ENCODE measurements at places on chromosomes 1 and 21.

DNA sequence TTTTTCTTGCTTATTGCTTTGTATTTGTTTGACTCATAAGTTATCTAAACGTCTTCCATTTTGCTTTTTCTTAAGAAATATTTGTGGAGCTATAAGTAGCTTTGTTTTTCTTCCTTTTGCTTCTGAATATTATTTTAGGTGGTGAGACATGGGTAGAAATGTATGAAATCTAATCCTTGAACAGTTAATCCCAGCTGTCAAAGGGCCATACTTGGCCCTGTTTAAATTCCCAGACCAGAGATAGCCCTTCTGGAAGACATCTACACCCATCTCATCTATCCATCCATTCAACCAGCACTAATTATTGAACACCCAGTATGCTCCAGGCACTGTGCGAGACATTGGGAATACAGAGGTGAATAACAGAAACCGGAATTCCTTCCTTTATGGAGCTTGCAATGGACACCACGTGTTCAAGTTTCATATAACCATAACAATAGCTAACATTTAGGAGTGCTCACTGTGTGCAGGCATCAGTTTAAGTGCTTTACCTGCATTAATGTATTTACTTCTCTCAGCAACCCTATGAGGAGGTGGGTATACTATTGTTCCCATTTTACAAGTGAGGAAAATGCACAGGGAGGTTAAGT, 8.7 kb downstream of the TACSTD2 start:
- no peak for DNase-seq

DNA sequence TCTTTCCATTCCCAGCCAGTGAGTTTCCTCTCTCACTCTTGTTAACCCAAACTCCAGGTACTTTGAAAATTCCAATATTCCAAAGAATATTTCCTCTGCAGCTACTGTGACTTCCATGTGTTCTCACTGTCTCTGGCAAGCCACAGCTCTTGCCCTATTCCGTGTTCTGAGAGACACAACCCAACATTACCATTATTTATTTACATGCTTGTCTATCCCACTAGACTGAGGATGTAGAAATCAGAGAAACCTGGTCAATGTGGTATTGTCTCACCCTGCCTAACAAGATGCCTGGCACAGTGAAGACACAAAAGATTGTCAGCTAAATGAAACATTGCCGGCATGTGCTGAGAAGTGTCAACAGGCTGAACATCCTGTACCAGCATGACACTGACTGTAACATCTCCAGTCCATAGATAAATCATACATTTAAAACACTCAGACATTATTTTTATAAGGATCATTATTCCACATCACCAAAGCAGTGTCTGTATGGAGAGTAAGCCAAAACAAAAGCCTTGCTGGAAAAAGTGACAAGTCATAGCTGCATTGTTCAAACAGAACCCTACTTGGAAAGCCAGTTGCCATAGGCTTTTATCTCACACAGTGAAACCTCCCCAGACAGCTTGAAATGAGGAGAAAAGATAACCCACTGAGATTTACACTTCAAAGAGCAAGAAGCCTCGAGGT, 72.3 kb downstream of the SIPA1L2 start:
- DNase-seq = no peak

DNA sequence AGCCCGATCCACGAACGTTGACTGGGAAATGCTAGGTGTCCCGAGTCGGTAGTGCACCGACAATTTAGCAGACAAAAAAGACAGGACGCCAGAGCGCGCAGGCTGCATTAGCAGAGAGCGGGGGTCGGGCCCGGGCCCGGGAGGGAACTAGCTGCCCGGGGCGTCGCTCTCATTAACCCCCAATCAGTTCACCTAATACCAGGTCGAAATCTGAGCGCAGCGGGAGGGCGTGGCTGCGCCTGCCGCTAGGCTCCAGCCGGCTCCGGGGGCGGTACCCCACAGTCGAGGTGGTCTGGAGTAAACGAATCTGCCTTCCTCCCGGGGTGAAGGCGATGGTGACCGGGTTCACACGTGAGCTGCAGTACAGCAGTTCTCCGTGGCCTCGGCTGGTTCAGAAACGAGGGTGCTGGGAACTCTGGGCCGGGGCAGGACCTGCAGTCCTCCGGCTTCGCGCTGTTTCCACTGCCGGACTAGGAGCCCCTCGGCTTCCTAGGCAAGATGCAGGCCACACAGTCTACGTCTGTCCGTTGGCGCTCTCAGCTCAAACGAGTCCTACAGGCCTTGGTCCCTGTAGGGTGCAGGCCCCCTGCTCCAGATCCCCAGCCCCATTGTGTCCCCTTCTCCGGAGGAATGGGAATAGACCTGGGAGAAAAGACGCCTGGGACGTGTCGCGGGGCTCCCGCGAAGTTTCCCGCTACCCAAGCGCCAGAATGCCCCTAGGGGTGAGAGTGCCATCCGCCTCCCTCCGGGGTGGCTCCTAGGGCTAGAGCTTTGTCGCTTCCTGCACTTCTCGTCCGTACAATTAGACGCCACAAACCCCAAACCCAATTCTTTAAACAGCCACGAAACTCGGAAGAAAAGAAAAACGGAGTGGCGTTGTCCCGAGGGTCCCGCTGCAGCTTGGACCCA, 2.0 kb downstream of the GFI1 start:
- DNase-seq = peak; percentile 54

DNA sequence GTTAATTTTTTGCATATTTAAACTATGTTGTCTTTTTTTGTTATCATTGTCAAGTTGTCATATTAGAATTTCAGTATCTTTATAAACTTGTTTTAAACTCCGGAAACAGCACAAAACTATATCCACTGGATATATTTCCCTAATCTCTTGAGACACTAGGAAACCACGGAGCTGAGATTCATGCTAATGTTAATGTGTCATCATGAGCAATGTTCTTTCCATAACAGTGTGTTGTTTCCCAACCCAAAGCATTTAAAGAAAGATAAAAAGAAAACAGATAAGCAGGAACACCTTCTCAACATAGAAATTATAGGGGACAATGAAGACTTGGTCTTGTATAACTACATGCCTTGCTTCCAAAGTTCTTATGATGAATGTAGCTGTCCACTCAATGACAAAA, 626.2 kb upstream of the TMPRSS15 start:
- DNase-seq = no peak

- peak; percentile 87 for DNase-seq
Measured at GRCh38 chr1:156677616-156678596, 699 bp upstream of the NES start.

DNA sequence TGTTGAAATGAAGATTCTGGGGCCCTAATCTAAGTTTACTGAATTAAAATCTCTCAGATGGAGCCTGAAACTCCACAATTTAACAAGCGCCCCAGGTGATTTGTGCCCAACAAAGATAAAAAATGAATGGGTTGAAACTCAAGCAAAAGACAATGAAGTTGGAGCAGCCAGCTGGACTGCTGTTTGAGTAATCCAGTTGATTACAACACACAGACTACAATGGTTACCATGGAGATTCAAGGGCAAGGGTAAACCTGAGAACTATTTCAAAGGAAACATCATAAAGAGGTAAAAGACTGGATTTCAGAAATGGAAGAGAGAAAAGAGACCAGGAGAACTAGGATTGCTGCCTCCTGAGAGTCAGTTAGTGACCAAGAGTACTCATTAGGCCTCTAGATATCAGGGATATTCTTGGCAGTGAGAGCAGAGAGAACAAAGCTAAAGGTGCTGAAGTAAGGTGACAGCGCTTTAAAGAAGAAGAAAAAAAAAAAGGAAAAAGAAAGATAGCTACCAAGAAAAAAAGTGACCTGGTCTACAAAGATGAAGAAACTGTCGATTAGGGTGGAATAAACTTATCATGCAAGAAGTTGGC, 44.5 kb downstream of the LRRC53 start:
- no peak for DNase-seq

Data from RKO (cell line).